ENCODE measurements at places on chromosomes 4 and X.

DNA sequence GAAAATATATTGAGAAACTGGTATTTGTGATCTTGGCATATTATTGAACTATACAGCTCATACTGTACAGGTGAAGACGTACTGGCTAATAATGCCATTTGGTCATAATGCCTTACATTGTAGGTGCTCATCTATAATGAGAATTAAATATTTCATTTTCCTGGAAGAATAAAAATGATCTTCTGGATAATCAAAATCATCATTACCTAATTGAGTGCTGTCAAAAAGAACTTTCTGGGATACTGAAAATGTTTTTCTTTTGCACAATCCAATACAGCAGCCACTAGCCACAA is 4.1 kb downstream of the RASGEF1B start:
- no peak for DNase-seq

GRCh38 chrX:74230094-74230493 is 73.9 kb upstream of the ZCCHC13 start:
- DNase-seq = no peak

GRCh38 chr4:38855466-38855865 is 1.2 kb downstream of the TLR6 start:
- peak; percentile 30 for DNase-seq

GRCh38 chr4:112979881-112980421 is 69.5 kb upstream of the ANK2 start:
- no peak for DNase-seq

DNA sequence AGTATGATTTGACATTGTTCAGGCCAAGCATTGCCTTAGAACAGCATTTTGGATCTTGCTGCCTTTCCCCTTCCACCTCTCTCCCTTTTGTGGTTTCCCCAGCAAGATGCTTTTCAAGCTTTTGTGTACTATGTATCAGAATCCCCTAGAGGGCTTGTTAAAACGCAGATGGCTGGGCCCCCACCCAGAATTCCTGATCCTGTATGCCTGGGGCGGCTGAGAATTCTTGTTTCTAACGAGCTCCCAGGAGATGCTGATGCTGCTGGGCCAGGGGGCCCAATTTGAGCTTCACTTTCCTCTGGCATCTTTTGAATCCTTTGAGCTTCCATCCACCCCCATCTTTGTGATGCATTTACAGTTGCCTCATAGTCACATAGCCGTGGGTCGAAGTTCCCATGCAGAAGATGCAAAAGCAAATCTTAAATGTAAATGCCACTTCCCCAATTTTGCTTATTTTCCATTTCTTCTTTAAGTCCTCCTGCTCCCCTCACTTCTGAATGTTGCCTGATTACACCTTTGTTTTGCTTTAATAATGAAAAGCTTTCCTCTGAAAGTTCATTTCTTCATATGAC is 18.5 kb downstream of the HCCS start:
- DNase-seq = no peak

DNA sequence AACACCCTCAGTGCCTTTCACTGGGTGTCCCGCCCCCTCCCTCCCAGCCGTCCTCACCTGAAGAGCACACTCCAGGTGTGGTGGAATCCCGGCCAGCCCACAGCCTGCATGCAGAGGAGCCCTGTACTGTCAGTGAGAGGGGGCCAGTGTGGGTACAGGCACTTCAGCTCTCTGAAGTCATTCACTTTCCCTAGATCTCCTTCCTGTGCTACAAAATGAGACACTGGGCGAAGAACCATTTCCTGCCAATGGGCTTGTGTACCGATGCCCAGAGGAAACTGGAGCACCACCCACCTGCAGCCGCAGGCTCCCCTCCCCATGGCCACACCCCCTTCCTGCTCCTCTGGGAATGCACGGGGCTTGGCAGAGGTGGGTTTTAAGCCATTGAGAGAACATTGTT is 73.9 kb upstream of the C4orf50 start:
- no peak for DNase-seq

Data from NB4 (cell line).